Activated T-helper 17 cell treated with anti-CD3 and anti-CD28 coated beads, Interleukin-2, amount 50 U/mL, for 72 hours (primary cell): ENCODE measurements at places on chromosomes 7 and 10. TPM values are rescaled to one million over a fixed set of nuclear protein-coding genes. Genes with fewer than 3 reads are reported as not detected.

The STK32C gene
- 12.6 TPM for total RNA-seq

The FGFBP3 gene
- total RNA-seq = 0.37 TPM

The HOXA13 gene
- total RNA-seq = not detected

The SERPINE1 gene
- total RNA-seq = 0.30 TPM

- H3K4me1 ChIP-seq = no peaks in the 10 kb centered on the region
- H3K27ac ChIP-seq = no peak overlapping the region
- no peaks in the 10 kb centered on the region for H3K36me3 ChIP-seq
- ATAC-seq = no peak
These were observed 265.6 kb downstream of the PHF14 start for GRCh38 chr7:11239316-11239715.

DNA sequence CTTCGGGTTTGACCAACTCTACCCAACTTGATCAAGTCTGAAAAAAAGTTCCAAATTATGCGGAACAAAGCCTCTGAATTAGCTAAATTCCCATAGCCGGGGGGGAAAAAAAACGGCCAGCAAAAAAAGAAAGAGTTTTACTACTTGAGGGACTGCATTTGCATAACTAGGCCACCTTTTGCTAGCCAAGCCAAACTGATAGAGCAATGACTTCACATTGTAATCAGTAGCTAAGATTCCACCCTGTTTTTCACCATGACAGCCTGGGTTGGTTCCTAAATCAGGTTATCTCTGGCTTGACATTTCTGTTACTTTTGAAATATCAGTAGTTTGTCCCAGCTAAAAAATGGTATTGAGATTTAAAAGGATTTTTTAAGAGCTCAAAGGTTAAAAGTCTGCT lies 31.4 kb upstream of the CREB3L2 start:
- no peaks in the 10 kb centered on the region for H3K36me3 ChIP-seq
- ATAC-seq = no peak
- peaks cover 14% of the 10 kb centered on the region for H3K27me3 ChIP-seq
- no peak overlapping the region for H3K27ac ChIP-seq
- H3K4me1 ChIP-seq = no peaks in the 10 kb centered on the region

GRCh38 chr7:83494683-83495082 lies 154.3 kb downstream of the SEMA3E start:
- no peak overlapping the region for H3K4me3 ChIP-seq
- H3K27ac ChIP-seq = no peak overlapping the region
- H3K4me1 ChIP-seq = no peaks in the 10 kb centered on the region
- H3K27me3 ChIP-seq = no peaks in the 10 kb centered on the region
- H3K36me3 ChIP-seq = no peaks in the 10 kb centered on the region

GRCh38 chr7:45447296-45447695 lies 126.9 kb upstream of the ADCY1 start:
- no peak overlapping the region for H3K27ac ChIP-seq
- peaks cover 4% of the 10 kb centered on the region for H3K4me1 ChIP-seq
